Activated naive CD4-positive, alpha-beta T cell treated with Interleukin-2 at 50 U/mL for 16 hours (primary cell): ENCODE measurements at places on chromosomes 3 and 15.

- no peak for DNase-seq
These were observed 1.2 kb downstream of the CGNL1 start for GRCh38 chr15:57377478-57377847.

GRCh38 chr15:92416557-92416956 lies 22.9 kb downstream of the ST8SIA2 start:
- no peak for DNase-seq

DNA sequence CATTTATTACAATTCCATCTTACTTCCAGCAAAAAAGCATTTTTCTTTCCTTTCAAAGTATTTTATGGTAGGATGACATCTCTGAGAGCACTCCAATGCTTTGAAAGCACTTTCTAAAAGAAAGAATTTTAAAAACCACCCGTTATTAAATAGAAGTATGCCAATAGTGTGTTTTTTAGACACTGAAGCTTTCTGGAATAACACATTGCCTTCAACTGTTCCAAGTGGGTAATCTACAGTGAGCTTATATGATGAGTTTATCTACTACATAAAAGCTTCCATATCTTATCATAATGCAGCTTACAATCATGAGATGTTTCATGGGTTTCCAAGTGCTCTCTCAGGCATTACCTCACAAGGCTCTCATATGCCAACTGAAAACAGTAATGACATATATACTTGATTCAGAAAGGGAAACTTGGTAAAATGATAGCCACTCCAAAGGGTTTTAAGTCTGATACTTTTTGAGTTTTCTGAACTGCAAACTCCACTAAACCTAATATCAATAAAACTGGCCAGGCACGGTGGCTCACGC lies 14.1 kb downstream of the CMTM6 start:
- DNase-seq = no peak

DNA sequence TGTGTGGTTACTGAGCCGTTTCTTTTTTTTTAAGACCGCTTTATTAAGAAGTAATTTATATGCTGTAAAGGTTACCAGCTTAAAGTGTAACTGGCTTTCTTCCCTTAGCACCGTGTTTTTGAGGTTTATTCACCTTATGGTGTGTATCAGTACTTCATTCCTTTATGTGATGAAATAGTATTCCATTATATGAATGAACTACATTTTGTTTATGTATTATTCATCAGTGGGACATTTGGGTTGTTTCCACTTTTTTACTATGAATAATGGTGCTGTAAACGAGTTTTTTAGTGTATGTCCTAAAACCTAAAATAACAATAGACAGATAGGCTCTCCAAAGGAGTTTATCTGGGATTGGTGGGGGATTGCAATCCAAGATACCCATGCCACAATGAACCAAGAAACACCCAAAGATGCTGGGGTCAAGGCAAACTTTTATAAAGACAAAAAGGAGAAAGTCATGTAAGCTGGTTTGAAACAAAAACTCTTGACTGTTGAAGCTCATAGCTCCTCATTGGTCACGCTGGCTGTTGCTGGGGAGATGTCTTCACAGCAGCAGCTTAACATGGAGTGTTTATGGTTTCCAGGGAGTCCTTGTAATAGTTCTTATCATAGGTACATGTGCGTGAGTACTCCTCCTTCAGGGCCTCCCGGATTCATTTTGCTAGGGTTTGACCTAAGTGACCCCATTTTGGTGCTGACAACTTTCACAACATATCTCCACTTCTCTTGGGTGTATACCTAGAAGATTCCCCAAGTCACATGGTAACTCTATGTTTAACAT lies 16.0 kb downstream of the TM2D3 start:
- DNase-seq = no peak

GRCh38 chr15:93645594-93645993 lies 556.6 kb upstream of the RGMA start:
- no peak for DNase-seq

- no peak for DNase-seq
These were observed 1.1 kb downstream of the FAM107A start for GRCh38 chr3:58575971-58576652.

DNA sequence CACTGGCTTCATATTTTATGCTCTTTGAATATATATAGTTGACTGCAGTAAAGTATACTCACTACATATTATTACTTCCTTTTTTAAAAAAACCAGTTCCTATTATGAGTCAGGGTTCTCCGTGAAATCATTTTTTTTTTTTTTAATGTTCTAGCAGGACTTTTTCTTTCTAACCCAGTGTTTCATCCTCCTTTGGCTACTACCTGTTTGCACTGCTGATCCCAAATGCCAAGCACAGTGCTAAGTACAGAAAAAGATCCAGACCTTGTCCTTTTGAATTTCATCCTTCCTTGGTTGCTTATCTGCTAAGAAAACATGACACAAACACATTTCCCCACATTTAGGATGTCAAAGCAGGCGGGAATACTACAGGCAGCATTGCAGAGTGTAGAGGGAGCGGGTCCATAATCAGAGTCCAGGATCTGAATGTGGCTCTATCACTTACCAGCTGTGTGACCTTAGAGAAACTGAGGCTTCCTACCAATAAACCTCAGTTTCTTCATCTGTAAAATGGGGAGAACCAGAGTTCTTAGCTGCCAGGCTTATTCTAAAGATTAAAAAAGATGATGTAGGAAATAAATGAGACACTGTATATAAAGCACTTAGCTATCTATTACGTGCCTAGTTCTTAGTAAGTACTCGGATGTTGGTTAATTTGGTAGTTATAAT lies 37.2 kb upstream of the ANPEP start:
- no peak for DNase-seq

DNA sequence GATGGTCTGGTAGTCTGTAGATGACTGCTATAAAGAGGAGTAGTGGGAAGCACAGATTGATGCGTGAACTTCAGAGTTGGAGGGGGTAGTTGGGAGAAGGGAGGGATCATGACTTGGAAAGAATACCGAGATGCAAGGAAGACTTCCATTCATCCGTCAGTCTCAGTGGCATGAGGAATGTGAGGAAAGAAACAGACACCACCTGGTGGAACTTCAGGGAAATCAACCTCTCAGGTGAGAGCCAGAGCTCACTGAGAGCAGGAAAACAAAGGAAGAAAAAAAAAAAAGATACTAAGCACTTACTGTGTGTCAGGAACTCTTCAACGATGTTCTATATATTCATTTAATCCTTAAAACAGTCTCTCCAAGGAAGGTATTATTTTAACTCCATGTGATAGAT lies 172.4 kb downstream of the OXSM start:
- no peak for DNase-seq

- peak; percentile 4 for DNase-seq
These were observed 13.0 kb upstream of the CTXND1 start for GRCh38 chr15:80265021-80265420.

DNA sequence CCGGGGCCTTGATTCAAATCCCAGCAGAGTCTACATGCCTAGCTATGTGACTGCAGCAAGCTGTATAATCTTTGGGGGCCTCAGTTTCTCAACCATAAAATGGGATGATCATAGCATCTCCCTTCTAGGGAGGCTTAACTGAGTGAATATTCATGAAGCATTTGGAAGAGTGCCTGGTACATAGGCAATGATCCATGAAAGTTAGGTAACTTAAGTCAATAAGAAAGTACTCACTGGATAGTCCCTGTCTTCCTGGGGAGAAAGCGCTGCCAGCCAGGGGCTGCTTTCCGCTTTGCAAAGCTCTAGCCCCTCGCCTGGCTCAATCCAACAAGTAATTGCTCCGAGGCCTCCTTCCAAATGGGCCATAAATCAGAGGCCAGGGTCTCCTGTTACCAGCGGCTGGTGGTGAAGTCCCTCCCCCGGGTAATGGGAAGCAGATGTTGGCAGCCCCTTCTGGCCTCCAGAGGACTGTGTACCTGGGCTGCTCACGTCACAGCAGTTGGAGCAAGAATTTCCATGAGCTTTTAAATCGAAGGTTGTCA lies 521.9 kb upstream of the PROK2 start:
- no peak for DNase-seq

- DNase-seq = no peak
These were observed 55.5 kb downstream of the ST6GAL1 start for GRCh38 chr3:186985661-186986364.

- DNase-seq = no peak
These were observed 418.8 kb downstream of the OTOL1 start for GRCh38 chr3:161915418-161915750.

- DNase-seq = no peak
These were observed 28.3 kb upstream of the PFN2 start for GRCh38 chr3:149998946-149999345.

GRCh38 chr3:28039234-28039633 lies 202.2 kb upstream of the CMC1 start:
- DNase-seq = no peak

- no peak for DNase-seq
These were observed 15.6 kb downstream of the CLEC3B start for GRCh38 chr3:45041666-45042065.

DNA sequence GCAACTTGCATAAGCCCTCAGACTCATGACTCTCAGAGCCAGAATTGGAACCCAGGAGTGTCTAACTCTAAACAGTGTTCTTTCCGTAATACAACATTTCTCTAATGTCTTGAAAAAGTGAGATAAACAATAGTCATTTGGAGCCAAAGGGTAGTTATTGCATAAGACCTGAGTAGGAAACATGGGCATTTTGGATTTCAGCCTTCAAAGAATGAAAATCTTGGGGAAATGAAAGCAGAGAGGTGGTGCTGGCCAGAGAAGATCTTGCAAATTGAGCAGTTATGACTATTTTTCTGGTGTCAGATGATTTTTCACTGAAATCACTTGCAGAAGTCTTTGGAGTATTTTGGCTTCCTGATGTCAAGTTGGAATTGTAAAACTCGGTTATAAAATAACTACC lies 379.4 kb downstream of the DIPK2A start:
- no peak for DNase-seq

- no peak for DNase-seq
These were observed 29.8 kb upstream of the CNOT10 start for GRCh38 chr3:32655167-32655566.

DNA sequence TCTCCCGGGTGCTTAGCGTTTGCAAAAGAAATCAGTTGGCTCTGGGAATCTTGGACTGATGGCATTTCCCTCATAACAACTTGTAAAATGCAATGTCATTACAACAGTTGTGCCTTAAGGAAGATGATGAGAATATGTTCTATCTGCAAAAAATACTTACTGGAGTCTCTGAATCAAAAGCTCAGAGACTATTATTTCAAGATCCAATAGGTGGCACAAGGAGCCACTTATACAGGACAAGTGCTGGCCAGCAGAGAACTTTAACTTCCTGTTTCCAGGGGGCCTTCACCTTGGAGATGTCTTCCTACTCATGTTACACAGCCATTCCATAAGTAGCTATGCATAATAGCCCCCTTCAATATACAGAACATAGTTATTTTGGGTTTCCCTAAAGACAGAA lies 8.9 kb upstream of the RPS27L start:
- DNase-seq = no peak

GRCh38 chr15:42375941-42376340 lies 16.6 kb downstream of the CAPN3 start:
- DNase-seq = no peak

DNA sequence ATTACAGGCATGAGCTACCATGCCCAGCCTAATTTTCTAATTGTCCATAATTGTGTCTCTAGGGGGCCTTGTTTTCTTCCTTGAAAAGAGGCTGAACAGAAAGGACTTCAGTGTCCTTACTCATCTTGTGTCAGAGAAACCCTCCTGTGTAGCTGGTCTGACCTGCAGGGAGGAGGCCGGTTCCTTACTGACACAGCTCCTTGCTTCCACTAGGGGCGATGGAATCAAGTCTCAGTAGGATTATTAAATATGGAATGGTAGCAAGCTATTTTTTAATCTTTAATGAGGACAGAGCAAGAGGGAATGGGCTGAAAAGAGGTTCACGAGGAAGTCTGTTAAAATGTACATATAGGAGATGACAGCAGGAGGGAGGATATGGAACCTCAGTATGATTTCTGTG lies 8.6 kb downstream of the LPCAT4 start:
- DNase-seq = no peak

DNA sequence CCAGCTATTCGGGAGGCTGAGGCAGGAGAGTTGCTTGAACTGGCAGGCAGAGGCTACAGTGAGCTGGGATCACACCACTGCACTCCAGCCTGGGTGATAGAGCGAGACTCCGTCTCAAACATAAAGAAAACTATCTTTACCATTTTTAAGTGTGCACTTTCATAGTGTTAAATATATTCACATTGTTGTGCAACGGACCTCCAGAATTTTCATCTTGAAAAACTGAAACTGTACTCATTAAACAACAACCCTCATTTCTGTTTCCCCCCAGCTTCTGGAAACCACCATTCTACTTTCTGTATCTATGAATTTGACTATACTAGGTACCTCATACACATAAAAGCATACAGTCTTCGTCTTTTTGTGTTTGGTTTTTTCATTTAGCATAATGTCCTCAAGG lies 375.1 kb downstream of the SHQ1 start:
- DNase-seq = no peak

GRCh38 chr15:34329006-34329405 lies 8.6 kb downstream of the SLC12A6 start:
- no peak for DNase-seq

- no peak for DNase-seq
These were observed 293.6 kb upstream of the MDFIC2 start for GRCh38 chr3:70606018-70606417.

DNA sequence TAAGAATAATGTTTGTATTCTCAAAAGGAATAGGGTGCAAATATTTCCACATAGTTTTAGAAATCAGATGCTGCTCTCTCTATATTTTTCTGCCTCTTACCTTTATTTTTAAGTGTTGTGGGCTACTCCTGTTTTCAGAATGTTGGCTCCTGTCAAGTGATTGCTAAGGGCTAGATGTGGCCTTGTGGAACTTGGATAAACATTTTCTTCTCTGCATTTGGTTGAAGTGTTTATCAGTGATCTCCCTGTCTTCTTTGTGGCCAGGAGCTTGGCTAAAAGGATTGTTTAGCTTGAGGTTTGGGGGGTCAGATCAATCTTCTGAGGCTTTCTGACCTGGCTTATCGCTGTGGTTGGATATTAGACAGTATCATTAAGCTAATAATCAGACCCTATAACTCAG lies 112.6 kb downstream of the TCF12 start:
- DNase-seq = no peak

DNA sequence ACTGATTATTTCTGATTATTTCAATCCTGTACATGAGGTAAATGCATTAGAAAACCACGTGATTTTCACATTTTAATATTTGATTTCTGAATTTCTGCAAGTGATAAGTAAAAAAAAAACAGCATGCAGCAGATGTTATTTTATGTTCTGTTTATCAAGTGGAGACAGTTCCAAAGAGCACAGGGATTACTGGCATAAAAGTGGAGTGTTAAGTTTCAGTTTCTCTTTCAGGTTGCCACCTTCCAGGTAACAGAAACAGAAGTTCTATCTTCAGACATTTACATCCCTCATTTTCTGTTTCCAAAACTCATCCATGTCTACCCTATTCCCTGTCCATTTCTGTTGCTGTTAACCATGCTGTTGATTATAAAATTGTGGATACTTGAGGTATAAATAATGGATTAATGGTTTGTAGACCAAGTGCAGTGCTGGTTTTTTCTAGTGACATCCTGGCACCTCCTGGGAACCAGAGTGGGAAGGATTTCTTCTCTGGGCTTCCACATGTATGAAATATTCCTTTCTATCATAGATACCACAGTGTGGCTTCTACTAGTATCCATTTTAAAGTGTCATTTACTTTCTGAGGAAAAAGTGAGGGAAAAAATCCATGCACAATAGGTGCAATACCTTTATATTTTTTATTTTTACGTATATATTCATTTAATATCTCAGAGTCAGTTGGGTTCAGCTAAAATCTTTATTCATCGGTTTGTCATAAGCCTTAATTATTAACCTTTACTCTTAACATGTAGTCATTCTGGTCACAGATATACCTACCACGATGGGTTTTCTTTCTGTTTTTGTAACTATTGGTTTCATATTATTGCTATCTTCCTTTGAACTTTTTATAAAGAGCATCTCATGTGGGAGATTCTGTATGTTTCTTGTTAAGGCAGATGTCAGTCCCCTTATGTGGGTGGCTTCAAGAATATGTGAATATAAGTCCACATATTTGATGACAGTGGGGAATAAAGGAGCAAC lies 1010.0 kb downstream of the SQOR start:
- no peak for DNase-seq
